HFFc6 (cell line): ENCODE measurements at places on chromosomes 11 and 22.
A peak's percentile ranks its signal among the peaks of the same experiment; 100 is the strongest.

GRCh38 chr11:85718991-85719807 is 33.2 kb upstream of the CCDC89 start:
- peak; percentile 99 for DNase-seq

- DNase-seq: no peak
Observed at GRCh38 chr11:126479178-126479930, 123.9 kb downstream of the ST3GAL4 start.

GRCh38 chr11:76361776-76362175 is 19.2 kb downstream of the THAP12 start:
- DNase-seq: no peak

DNA sequence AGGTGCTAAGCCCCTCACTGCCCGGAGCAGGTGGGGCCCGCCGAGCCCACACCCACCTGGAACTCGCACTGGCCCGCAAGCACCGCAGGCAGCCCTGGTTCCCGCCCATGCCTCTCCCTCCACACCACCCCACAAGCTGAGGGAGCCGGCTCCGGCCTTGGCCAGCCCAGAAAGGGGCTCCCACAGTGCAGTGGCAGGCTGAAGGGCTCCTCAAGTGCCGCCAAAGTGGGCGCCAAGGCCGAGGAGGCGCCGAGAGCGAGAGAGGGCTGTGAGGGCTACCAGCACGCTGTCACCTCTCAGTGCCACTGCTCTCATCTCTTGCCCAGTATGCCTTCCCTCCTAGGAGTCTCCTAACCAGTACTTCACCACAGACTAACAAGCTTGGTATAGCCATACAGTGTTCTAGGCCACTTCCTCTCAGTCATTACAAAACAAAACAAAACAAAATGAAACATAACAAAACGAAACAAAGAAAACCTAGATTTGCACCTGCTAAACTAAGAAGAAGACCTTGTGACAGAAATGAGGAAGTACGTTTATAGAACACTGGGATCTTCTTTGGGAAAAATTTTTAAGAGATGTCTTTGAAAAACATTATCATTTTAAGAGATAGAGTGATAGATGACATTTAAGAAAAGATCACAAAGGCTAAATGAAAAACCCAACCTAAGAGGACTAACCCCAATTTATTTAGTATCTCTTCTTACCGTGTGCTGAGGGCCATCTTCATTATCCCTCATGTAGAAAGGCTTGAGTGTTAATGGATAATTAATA is 47.7 kb upstream of the GAB2 start:
- no peak for DNase-seq

GRCh38 chr11:69700278-69701140 is 3.3 kb downstream of the FGF19 start:
- peak; percentile 36 for DNase-seq

DNA sequence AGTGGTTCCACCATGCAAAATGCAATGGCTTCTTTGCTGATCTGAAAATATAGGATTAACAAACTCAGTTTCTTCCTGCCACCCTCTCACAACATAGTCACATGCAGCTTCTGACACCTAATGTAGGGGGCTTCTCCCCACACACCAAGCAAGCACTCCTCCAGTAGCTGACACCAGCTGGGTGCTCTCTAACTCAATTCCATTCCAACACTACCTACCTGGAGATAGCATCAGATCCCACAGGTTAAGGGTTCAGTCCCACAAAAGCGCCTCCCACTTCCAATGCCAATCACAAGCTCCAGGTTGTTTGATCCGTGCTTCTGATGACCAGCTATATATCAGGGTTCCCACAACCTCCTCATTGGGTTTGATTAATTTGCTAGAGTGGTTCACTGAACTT is 31.8 kb upstream of the NNMT start:
- DNase-seq: no peak

- DNase-seq: no peak
Observed at GRCh38 chr22:39656495-39657490, 86.2 kb downstream of the CACNA1I start.

DNA sequence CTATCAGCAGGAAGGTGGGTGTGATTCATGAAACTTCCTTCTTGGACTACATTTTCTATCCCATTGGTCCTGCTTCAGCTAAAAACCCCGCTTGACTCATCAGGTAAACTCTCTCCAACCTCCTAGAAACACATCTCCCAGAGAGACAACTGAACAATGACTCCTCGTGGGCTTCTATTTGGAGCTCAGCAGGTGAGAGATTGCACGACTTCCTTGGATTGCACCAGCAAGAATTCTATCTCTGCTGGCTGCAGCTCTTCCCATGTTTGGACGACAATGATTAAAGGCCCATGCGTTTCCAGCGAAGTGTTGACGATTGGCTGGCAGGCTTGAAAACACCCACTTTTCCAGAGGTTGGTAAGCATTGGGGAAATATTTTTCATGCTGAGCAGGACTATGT is 216.1 kb upstream of the NTM start:
- no peak for DNase-seq

GRCh38 chr11:36131721-36132397 is 157.4 kb downstream of the COMMD9 start:
- DNase-seq: peak; percentile 35

DNA sequence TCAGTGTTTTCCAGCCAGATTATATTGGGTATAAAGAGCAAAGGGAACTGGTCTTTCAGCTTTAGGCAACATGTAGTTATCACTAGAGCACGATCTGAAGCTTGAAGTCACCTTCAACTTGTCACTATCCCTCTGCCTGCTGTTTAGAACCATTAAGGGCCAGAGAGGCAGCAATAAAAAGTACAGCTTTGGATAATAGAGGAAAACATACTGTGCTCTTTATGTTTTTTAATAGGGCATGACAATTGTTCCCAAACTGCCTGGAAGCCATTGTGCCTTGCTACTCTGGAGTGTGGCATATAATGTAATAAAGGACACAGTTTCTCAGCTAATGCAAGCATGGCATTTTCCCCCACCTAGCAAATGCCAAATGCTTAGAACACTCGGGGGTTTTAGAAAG is 1912.0 kb upstream of the RAG2 start:
- no peak for DNase-seq

DNA sequence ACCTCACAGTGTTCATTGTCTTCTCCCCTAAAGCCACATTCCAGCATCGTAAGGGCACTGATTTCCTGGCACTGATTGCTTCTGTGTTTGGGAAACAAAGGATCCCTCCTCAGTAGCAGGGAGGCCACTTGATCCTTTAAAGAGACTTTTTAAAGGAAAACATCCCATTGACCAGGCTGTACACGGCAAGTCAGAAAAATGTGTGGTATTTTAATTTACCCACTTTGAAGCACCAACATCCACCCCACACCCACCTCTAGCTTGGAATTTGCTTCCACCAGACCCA is 364.9 kb downstream of the SHANK2 start:
- DNase-seq: no peak

- DNase-seq: no peak
Observed at GRCh38 chr22:44956840-44957767, 52.7 kb downstream of the PHF21B start.

- no peak for DNase-seq
Observed at GRCh38 chr11:106202935-106203620, 125.6 kb downstream of the AASDHPPT start.

GRCh38 chr11:27229511-27230191 is 133.4 kb downstream of the CCDC34 start:
- DNase-seq: no peak

- no peak for DNase-seq
Observed at GRCh38 chr22:48754611-48755058, 1073.0 kb downstream of the BRD1 start.

DNA sequence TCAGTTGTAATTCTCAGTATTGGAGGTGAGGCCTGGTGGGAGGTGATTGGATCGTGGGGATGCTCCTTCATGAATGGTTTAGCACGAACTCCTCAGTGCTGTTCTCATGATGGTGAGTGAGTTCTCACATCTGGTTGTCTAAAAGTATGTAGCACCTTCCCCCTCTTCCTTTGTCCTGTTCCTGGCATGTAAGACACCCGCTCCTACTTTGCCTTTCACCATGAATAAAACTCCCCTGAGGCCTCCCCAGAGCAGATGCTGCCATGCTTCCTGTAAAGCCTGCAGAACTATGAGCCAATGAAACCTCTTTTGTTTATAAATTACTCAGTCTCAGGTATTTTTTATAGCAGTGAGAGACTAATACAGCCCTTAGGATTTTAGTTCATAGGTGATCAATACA is 191.5 kb downstream of the MAML2 start:
- DNase-seq: no peak

DNA sequence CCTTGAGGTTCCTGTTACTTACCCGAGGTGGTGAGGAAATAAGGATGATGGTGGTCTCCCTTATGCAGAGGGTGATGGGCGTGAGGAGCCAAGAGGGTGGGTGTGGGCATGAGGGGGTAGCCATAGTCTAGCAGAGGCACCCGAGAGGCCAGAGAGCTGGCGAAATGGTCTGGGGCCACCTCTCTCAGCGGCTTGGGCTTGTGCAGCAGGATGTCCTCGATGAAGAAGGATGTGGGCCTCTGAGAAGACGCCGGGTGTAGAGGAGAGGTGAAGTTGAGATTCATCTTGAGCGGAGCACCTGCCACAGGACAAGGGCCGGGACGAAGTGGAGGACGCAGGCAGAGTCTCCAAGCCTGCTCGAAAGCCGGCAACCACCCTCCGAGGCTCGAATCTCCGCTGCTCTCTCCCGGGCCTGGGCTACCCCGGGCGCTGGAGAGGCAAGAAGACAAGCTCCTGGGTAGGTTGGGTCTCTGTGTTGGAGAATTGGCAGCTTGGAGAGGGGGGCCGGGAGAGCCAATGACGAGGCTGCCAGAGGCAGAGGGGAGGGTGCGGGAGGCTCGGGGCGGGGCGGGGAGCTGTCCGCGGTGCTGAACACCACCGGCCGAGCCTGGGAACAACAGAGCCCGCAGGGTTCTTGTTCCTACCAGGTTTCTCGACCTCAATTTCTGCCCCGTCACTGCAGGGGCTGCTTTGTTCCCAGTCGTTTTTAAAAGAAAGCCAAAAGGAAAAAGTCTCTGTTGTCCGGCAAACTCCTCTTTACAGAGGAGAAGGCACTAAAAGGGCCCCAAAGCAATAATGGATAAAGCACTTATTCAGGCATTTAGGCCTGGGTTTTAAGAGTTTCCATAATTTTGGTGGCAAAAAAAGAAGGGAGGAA is at the start of gene BSX:
Gene BSX, minus strand, starts transcription at position 447 of the 877 bp plus-strand sequence. Its CDS starts 163 bp downstream, at position 284.
- peak; percentile 4 for DNase-seq

DNA sequence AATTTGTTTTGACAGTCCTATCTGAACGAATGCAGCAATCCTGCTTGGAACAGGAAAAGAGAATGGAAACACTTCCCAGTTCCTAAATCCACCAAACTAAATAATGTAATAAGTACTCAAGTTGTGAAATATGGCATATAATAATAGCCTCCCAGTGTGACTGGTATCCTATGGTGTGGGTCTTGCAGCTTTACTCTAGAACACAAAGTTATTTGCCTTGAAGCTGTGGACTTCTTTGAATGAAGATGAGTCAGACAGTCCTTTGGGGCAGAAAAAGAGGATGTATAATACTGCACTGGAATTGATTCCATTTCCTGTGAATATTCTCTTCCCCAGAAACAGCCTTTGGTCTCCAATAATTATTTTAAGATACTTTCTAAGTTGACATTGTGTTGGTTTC is 887.0 kb downstream of the KCNA4 start:
- DNase-seq: peak; percentile 60

- no peak for DNase-seq
Observed at GRCh38 chr11:109854731-109855130, 238.5 kb upstream of the ZC3H12C start.

DNA sequence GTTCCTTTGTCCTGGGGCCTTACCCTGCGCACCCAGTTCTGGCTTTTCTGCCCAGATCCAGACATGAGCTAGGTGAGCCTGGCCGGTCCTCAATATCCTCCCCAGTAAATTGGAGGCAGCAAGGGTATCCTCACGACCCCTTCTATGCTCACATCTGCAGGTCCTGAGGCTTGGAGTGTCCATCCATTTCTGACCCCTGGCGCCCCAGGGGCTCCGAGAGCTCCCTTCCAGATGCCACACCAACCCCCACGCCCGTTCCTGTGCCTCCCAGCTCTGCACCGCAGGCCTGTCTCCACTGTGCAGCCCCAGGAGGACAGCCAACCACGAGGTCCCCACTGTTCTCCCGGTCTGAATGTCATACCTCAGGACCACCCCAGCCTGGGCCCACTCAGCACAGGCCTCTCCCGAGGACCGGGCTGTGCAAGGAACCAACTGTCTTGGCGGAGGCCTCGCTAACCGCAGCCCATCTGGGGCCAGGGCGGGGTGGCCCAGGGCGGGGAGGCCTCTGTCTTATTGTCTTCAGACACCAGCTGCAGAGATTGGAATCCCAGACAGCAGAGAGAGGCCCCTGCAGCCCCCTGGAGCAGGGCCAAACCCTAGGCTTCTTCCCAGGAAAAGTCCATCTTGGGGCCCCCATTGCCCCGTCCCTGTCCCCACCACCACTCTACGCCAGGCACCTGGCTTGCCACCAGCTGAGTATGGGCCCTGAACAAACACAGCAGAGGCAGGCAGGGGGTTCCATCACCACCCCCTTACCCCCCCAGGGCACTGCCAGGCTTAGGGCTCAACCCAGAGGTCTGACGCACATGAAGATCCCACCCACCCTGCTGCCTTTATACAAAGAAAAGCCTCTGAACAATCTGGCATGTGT is 39.3 kb downstream of the ALX4 start:
- no peak for DNase-seq

GRCh38 chr11:7417328-7417727 is 68.0 kb upstream of the OLFML1 start:
- DNase-seq: no peak

GRCh38 chr11:112336356-112336886 is 75.8 kb upstream of the PLET1 start:
- no peak for DNase-seq

GRCh38 chr11:126007238-126007637 is 55.4 kb downstream of the CDON start:
- DNase-seq: peak; percentile 25

DNA sequence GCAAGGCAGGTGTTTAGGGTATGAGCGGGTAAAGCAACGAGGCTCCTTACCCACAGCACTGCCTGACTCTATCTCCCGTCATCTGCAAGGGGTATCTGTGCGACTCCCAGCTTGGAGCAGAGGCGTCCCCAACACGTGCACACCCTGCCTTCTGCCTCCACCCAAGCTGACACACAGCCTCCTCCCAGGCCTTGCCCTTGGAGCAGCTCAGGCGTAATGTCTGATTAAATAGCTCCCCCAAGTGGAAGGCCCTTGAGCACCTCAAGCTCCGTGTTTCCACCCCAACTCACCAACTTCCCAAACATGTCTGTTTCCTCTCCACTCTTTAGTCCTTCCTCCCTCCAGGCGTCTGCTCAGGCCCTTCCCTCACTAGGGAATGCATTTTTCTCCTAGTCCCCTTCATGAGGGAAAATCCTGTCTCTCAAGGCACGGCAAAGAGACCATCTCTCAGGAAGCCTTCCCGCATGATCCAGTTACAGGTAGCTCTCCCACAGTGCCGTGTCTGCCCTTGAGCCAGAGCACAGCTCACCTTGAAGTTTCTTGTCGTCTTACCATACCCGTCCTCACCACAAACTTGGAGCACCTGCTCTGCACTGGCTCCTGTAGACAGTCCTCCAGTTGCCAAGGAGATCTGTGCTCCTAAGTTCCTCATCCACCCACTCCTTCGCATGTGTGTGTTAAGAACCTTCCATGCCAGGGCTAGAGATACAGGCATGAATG is 15.8 kb downstream of the CYB5R2 start:
- DNase-seq: peak; percentile 52

- peak; percentile 69 for DNase-seq
Observed at GRCh38 chr11:19632499-19632834, 80.2 kb upstream of the NAV2 start.
